ENCODE measurements at places on chromosomes 7 and 10.

GRCh38 chr10:3389130-3389529, 216.5 kb upstream of the PITRM1 start:
- no peak for DNase-seq

GRCh38 chr10:81019029-81019890, 481.6 kb downstream of the SH2D4B start:
- DNase-seq, result no peak

DNA sequence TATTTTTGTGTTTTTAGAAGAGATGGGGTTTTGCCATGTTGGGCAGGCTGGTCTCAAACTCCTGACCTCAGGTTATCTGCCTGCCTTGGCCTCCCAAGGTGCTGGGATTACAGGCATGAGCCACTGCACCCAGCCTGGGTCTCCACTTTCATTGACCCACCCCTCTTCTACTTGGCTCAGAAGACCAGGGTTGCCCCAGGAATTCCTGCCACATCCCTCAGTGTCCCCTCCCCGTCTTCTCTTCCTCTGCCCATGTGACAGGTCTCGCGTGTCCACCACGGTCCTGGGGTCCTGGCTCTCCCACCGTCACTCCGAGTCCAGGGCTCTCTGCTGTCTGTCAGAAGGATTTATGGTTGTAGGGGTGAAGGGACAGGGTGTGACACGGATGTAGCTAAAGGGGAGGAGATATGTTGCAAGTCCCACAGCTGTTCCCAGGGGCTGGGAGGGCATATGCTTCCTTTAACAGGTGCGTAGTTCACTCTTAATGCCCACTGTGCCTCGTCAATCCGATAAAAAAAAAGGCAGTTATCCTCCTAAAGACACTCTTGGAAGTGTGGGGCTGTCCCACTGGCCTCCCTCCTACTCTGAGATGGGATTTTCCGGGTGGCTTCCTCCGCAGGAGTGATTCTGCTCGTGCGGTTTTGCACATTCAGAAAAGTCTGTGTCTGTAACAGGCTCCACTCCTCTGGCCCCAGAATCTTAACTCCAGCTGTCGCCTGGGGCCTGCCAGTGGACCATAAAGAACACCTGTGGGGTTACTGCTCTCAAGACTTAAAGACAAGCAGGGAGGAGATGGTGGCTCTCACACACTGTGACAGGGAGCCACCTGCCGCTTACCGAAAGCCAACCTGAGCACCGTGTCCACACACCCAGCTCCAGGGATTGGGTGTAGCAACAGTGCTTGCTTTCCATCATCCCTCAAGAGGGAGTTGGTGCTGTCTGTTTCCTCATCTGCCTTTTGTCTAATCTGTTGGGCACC, 36.7 kb upstream of the SHH start:
- DNase-seq, result no peak

- DNase-seq, result no peak
These were observed 515.8 kb downstream of the TYW1 start for GRCh38 chr7:67512481-67512880.

DNA sequence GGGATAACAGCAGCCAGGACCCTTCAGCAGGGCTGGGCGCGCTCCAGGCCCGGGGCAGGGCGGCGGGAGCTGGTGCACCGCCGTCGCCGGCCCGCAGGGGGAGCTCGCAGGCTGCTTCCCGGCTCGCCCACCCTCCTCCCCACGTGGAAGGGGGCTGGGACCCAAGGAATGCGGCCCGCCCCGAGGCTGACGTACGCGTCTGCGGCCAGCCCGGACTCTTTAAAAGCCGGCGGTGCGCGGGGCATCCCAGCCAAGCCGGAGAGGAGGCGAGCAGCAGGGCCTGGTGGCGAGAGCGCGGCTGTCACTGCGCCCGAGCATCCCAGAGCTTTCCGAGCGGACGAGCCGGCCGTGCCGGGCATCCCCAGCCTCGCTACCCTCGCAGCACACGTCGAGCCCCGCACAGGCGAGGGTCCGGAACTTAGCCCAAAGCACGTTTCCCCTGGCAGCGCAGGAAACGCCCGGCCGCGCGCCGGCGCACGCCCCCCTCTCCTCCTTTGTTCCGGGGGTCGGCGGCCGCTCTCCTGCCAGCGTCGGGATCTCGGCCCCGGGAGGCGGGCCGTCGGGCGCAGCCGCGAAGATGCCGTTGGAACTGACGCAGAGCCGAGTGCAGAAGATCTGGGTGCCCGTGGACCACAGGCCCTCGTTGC, at the start of gene PFKFB3:
TSS of gene PFKFB3 (plus strand) at position 249 of the 647 bp plus-strand sequence. CDS start at position 578, 329 bp downstream.
- DNase-seq, result peak; percentile 88

- DNase-seq, result no peak
These were observed 262.6 kb upstream of the NEBL start for GRCh38 chr10:21159669-21160068.

GRCh38 chr10:80057171-80057570, 21.3 kb upstream of the TMEM254 start:
- no peak for DNase-seq

DNA sequence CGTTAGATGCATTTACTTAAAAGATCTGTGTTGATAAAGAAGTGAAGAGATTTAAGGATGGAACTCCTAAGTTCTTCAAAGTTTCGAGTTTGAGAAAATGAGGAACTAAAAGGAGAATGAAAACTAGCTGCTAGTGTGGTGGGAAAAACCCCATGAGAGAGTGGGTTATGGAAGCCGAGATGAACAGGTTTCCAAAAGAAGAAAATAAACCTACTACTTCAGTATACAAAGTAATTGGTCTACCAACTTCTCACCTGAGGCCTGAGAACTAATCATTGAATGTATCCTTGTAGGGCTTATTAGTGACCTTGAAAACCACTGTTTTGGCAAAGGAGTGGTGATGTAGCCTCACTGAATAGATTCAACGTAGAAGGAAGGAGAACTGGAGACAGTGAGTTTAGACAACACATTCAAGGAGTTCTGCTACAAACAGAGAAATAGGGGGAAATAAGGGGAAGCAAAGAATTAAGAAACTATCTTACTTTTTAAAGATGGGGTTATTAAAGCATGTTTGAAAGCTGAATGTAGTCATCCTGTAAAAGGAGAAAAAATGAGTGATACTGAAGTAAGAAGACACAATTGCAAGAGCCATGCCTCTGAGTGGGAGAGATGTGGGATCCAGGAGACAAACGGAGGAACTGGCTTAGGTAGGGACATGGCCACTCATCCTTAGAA, 50.8 kb downstream of the CH25H start:
- DNase-seq, result no peak

- no peak for DNase-seq
These were observed 243.0 kb downstream of the SNX13 start for GRCh38 chr7:17697128-17697881.

GRCh38 chr7:4641667-4642467, 40.2 kb upstream of the FOXK1 start:
- peak; percentile 97 for DNase-seq

DNA sequence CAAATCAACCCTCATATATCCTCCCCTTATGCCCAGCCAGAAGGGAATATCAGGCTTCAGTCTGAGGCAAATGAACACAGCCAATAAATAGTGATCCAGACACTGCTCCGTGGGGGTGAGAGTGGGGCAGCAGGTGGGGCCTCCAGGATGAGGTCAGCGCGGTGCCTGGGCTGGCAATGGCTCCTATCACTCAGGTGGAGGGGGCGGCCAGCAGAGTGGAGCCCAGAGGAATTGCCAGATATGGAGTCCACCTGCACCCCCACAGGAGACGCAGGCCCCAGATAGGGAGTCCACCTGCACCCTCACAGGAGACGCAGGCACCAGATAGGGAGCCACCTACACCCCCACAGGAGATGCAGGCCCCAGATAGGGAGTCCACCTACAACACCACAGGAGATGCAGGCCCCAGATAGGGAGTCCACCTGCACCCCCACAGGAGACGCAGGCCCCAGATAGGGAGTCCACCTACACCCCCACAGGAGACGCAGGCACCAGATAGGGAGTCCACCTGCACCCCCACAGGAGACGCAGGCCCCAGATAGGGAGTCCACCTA, 78.0 kb upstream of the PPP2R2D start:
- DNase-seq, result no peak

DNA sequence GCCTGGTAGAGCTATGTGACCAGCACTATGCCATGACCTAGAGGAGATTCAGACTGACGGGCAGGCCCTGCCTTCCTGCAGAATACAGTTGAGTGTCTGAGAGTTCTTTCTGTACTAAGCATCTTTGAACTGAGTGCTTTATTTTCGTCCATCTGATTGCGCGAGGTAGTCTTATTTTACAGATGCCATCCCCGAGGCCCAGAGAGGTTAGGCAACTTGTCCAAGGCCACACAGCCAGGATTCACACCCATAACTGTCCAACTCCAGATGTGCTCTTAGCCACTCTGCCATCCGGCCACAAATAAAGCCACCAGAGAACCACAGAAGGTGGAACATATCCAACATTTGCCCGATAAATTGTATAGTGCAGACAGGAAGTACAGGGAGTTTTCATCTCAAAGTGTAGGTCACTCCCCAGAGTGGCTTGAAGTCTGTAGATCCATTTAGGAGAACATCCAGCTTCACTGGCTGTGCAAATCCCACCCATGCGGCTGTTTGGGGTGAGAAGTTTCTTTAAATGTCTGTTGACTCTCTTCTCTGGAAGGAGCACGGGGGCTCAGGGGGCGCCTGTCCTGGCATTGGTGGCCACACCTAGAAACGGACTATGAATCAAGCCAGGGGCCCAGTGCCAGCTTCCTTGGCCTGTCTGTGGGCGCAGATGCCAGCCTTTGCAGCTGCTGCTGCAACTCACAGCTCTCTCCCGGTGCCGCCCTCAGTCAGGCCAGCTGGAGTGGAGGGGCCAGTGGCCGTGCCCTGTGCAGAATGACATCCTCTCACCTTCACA, 11.1 kb downstream of the CHST3 start:
- DNase-seq, result no peak

DNA sequence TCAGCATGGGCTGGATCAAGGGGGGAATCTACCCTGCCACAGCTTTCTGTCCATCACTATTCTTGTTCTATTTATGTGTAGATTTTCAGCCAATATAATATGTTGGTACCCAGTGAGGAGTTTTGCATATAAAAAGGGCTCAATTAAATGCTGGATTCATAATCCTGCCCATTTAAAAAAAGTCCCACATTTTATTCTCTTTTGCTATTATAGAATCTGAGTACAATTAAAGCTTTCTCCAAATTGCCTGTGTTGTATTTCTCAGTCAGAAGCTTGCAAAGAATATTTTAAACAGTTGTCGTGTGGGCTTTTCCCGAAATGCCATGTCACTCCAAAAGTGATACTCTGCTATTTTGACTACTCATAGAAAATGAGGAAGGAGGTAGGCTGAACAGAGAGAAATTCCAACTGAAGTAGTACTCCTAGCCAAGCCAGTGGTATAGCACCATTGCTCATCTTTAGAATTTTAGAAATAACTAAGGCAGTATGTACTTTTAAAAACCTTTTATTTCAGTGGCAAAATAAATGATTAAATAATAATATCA, 108.3 kb upstream of the HDAC9 start:
- DNase-seq, result no peak

DNA sequence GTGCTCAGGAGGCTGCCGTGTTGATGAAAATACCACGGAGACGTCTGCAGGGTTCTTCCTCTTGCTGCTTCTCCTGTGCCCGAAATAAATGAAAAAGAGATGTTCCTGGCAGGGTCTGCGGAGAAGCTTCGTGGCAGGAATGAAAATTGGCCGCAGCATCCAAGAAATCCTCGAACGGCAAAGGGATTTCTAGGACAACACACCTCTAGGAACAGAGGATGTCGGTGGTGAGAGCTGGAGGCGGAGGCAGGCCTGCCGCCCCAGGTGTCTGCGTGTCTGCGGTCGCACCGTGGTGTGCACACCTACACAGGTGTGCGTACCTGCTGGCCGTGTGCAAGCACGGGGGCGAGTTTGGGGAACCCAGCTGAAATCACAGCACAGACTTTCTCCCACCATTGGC, 43.4 kb downstream of the TMEM130 start:
- DNase-seq, result no peak

DNA sequence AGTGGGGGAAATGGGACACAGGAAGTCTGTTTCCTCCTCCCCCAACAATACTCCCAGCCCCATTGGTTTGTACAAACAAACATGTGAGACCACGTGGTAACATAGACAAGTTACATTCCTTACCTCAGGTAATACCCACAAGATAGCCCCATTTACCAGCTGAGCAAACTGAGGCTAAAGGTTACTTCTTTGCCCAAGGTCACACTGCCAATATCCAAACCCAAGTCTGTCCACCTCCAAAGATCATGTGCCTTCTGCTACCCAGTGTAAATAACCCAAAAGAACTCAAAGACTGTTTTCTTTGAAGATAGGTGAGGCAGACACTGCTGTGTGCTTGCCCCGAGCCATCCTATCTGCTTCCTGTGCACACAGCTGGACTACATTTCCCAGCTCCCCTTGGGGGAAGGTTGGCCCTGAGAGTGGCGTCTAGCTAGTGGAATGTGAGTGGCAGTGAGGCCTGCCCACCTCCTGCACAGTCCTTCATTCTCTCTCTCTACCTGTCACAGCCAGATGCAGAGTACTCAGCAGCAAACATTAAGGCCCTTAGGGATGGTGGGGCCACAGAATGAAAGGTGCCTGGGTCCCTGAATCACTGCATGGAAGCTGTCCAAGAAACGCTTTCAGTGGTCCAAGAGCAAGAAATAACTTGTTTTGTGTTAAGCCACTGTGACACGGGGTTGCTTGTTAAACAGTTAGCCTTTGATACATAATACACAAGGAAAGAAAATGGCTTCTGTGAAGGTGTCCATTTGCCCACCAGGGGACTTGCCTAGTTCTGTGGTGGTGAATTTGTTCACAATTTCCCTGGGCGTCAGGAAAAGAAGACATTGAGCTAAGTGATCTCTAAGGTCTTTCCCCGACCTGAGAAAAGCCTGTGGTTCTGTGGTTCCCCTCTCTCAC, 257.7 kb upstream of the NFE2L3 start:
- peak; percentile 37 for DNase-seq

- DNase-seq, result no peak
These were observed 14.1 kb downstream of the NRCAM start for GRCh38 chr7:108442039-108442568.

DNA sequence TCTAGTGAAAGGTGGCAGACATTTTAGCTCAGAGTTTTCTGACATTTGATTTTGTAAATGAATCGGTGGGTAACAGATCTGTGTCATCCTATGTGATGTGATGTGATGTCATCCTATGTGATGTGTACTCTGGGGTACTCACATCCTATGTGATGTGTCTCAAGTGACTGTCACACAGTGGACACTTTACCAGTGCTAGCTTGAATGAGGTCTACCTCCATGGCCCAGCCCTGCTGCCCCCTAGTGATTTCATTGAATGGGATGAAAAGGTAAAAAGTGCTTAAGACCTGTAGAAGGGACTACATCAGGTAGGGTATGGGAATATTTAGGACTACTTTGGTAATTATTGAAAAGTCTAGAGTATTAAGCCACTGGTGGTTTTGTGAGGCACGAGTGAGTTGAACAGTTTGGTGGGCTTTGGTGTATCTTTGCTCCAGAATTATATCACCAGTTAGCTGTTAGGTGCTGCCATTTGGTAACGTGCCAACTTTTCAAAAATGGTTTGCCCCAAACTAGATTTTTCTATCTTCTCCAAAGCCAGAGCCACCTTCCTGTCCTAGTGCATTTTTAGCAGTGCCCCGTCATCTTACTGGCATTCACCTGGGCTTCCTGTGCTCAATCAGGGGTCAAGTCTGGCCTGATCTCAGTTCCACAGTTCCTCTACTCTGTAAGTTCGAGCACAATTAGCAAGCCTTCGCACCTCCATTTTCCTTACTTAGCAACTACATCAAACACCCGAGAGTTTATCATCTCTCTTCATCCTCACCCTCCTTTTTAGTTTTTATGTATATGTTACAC, 9.7 kb downstream of the EIF4H start:
- no peak for DNase-seq

All from central memory CD4-positive, alpha-beta T cell (primary cell).